ENCODE measurements at places on chromosomes 5 and 9.

GRCh38 chr5:141945511-141946051 is 12.4 kb downstream of the PCDH12 start:
- DNase-seq = no peak

DNA sequence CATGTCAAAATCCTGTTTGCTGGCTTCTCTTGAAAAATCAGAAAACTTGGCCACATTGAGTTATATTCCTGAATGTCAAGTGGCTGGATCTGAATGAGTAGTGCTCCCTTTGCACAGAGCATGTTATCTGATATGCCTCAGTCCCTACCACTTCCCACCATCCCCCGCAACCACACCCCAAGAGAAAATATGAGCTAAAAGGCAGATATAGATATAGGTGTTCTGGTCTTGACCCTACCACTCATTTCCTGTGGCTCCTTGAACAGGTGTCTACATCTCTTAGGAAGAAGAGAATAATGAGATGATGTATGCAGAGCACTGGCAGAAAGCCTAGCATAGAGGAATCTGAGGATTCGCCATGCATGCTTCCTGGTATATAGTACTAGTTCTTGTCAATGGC is 6.6 kb upstream of the CYSTM1 start:
- no peak for DNase-seq

DNA sequence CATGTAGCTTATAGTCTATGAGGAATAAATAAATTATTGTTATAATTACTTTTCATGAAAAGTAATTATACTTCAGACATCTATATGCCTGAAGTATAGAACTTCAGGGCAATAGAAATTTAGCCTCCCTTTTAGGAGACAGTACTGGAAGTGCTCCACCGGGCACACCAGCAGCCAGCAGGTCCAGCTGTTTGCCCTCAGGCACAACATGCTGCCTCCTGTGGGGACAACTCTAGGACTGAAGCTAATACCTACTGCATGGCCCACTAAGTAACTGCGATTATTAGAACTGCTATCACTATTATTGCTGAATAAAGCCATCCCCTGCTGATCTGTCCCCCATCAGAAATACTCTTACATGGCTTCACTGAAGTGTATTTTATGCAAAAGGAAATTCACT is 329.6 kb downstream of the MED10 start:
- no peak for DNase-seq

GRCh38 chr5:102749416-102750030 is 5.6 kb upstream of the PAM start:
- no peak for DNase-seq

GRCh38 chr5:1732238-1732941 is 67.2 kb downstream of the MRPL36 start:
- DNase-seq = no peak

GRCh38 chr5:52840277-52841050 is 52.7 kb downstream of the ITGA1 start:
- no peak for DNase-seq

DNA sequence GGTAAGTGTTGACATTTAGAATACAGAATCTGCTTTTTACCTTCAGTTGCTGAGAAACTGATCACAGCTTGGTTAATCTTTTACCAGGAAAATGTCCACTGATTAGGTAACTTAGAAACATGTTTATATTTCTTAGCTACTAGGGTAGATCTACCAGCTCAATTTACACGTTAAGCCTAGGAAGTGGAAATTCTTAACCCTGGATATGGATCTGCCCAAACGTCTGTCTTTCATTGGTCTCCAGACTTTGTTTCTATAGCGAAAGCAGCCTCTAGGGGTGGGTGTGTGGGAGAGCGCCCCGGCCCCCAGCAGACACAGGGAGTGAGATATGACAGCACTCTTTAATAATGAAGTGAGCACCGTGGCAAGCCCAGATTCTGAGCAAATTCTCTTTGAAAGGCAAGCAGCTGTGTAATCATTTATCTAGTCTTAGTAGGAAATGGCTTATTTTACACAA is 141.6 kb upstream of the ZNF608 start:
- DNase-seq = no peak

DNA sequence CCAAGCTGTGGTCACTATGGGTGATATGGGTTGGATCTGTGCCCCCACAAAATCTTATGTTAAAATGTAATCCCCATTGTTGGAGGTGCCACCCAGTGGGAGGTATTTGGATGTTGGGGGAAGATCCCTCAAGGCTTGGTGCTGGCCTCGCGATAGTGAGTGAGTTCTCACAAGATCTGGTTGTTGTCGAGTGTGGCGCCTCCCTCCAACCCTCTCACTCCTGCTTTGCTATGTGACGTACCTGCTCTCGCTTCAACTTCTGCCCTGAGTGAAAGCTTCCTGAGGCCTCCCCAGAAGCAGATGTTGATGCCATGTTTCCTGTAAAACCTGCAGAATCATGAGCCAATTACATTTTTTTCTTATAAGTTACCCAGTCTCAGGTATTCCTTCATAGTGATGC is 35.5 kb downstream of the UGT3A2 start:
- no peak for DNase-seq

DNA sequence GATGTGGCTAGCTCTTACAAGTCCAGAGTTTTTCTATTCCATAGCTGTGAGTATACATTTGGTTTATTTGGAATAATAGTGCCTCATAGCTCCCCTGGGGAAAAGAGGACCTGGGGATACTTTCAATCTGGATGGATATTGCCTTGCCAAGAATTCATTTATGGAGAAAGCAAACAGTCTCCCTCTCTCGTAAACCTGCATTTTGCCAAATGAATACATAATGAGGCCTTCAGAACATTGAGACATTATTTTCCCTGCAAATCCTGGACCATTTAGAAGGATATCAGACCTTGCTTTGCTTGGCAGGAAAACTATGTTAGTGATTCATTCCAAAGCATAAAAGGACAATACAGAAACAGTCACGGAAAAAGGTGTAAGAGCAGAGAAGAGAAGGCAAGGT is 569.6 kb upstream of the BRINP1 start:
- DNase-seq = no peak

Data from psoas muscle (tissue), 8 donors.